ENCODE measurements at places on chromosomes 4 and X. TPM values are rescaled to one million over a fixed set of nuclear protein-coding genes. Genes with fewer than 3 reads are reported as not detected.

GRCh38 chr4:92968556-92968955 is 664.8 kb downstream of the GRID2 start:
- no peak for DNase-seq

- DNase-seq, result no peak
Measured at GRCh38 chrX:47179928-47180255, 13.7 kb upstream of the UBA1 start.

DNA sequence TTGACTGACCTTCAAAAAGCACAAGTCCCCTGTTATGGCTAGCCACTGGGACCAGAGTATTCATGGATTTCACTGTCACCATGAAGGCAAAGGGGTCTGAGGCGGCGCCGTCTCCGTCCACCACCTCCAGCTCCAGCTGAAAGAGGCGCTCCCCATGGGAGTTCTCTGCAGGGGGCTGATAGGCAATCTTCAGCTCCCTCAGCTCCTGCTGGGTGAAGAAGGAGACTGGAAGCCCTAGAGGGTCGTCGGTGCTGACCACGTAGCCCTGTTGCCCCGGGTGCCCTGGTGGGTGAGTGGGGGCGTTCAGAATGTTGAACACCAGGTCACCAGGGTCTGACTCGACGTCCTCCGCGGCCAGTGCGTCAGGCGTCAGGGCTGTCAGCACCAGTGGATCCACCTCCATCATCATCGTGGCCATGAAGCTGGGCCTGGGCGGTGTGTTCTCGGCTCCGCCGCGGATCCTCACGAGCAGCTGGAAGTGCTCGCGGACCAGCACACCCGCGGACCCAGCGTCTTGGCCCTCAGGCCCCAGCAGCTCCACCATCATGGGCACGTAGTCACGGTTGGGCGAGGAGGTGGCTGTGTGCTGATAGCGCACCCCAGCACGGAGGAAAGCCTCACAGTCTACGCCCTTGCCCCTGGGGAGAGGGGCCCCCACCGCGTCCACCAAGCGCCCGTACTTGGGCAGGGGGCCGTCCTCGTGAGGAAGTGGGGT is 987 bp downstream of the FREM3 start:
- no peak for DNase-seq

- no peak for DNase-seq
Measured at GRCh38 chr4:181181331-181181730, 1061.9 kb upstream of the TENM3 start.

DNA sequence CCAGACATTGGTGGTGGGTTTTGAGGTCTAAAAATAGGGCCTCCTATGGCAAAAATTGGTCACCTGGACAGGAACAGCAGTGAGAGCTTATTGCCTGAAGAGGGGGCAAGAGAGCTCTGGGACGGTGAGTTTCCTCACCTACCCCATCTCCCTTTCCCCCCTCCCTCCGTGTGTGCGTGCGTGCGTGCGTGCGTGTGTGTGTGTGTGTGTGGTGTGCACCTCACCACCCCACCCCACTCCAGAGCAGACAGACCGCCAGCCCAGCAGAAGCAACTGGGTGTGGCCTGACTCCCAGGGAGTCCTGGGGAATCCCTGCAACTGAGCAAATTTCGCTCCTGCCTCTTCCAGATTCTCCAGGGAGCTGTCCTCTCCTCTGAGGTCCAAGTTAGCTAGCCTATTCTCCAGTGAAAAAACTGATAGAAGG is 44.7 kb downstream of the PRPS1 start:
- no peak for DNase-seq

Gene NXF2
- polyA plus RNA-seq, result 0.46 TPM

Gene CSAG2
- polyA plus RNA-seq, result not detected

Gene SPIN2A
- 3.9 TPM for polyA plus RNA-seq

All from left renal cortex interstitium (tissue), 4 donors.